ENCODE measurements at places on chromosomes 2 and 18.

GRCh38 chr2:96174251-96175144 is 29.3 kb upstream of the DUSP2 start:
- peak; percentile 66 for DNase-seq

- no peak for DNase-seq
Observed at GRCh38 chr18:2508155-2508554, 63.1 kb downstream of the METTL4 start.

- DNase-seq, result no peak
Observed at GRCh38 chr2:212124598-212124997, 414.0 kb downstream of the ERBB4 start.

- no peak for DNase-seq
Observed at GRCh38 chr2:46118656-46119371, 178.4 kb upstream of the EPAS1 start.

GRCh38 chr2:105803337-105803736 is 58.6 kb downstream of the NCK2 start:
- no peak for DNase-seq

DNA sequence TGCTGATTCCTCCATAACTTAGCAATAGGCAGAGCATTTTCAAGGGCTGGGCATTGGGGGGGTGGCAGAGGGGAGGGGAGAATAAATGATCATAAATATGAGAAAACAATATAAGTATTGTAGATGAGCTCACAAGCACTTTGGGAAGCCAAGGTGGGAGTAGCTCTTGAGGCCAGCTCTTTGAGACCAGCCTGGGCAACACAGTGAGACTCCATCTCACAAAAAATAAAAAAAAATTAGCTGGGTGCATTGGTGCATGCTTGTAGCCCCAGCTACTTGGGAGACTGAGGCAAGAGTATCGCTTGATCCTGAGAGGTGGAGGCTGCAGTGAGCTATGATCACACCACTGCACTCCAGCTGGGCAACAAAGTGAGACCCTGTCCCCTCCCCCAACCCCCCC is 75.9 kb downstream of the MYCN start:
- no peak for DNase-seq

- no peak for DNase-seq
Observed at GRCh38 chr2:183607995-183608394, 483.8 kb downstream of the NUP35 start.

DNA sequence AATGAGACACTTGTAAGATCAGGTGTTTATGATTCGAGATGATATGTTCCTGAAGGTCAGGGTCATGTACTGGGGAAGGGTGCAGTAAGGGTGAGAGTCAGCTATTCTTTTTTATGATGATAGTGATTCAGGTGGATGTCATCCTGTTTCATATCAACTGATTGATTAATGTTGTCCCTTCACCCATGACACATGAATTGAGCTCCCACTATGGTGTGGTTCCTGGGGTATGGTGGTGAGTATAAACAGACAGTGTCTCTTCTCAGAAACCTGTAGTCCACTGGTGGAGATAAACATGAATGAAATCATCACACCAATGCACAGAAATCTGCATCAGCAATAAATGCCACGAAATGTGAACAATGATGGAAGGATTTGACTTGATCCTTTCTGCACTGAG is 37.4 kb upstream of the PAX8 start:
- no peak for DNase-seq

- no peak for DNase-seq
Observed at GRCh38 chr2:33665039-33665438, 65.9 kb upstream of the FAM98A start.

DNA sequence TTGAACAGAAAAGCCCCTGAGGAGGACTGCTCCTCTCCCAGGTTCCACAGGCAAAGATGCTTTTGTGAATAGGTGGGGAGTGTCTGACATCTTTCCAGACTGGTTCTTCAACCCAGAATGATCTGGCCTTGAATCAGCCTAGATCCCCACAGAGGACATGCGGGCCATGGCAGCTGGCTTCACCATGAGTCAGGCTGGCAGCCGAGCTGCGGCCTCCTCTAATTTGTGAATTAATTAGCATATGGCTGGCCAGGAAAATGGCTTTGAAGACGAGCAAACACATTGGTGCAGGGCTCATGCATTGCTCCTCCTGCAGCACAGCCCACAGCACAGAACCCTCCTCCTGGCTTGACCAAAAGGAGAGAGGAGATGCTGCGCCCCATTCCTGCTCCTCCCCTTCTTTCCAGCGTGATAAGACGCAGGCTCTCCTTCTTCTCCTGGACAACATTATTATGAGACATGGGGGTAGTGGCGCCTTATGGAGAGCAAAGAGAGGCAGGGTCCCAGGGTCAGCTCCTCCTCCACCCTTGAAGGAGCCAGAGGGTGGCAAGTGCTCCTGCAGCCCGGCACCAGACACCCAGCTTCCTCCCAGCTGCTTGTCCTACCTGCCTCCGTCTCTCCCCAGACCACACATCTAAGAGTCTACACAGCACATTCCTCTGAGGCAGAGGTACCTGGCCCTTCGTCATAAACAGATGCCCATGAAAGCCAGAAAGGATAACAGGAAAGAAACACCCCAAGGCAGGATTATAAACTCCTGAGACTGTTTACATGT is 66.7 kb downstream of the EDAR start:
- no peak for DNase-seq

- DNase-seq, result peak; percentile 38
Observed at GRCh38 chr2:231926180-231926741, at the start of gene NPPC. NPPC (minus strand) TSS chr2:231926396; CDS start chr2:231926249, 147 bp downstream.

DNA sequence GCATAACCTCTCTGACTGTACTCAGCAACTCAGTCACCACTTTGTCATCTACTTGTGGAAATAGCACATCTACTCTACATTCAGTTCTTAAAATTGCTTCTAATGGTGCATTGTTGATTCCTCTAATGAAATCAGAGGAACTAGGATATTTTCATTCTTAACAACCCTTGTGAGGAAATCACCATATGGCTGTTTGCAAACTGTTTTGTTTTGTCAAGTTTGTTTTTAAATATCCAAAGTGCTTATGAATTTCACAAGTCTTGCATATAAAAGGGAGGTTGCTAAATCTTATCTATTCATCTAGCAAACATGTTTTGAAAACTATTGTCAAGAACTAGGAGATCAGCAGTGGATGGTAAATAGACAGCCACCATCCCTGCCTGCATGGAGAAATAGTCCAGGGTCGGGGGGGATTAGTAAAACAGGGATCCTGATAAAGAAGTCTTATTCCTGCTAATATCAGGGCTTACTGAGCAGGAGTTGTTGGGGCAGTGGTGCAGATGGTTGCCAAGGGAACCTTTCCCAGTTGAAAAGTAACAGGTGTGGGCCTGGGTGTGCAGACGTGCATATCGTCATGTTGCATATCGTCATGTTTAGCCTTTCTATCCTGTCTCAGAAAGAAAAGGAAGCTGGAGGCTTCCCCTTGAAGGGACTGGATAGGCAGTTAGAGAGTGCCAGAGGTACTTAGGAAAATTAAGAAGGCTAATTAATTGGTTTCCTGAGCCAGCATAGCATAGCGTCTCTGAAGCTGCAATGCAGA is 7.5 kb upstream of the MYO3B start:
- no peak for DNase-seq

GRCh38 chr2:120252225-120253020 is at the start of gene RALB:
RALB (plus strand) TSS chr2:120252852; CDS start chr2:120278665, 25,813 bp downstream.
- DNase-seq, result peak; percentile 95

DNA sequence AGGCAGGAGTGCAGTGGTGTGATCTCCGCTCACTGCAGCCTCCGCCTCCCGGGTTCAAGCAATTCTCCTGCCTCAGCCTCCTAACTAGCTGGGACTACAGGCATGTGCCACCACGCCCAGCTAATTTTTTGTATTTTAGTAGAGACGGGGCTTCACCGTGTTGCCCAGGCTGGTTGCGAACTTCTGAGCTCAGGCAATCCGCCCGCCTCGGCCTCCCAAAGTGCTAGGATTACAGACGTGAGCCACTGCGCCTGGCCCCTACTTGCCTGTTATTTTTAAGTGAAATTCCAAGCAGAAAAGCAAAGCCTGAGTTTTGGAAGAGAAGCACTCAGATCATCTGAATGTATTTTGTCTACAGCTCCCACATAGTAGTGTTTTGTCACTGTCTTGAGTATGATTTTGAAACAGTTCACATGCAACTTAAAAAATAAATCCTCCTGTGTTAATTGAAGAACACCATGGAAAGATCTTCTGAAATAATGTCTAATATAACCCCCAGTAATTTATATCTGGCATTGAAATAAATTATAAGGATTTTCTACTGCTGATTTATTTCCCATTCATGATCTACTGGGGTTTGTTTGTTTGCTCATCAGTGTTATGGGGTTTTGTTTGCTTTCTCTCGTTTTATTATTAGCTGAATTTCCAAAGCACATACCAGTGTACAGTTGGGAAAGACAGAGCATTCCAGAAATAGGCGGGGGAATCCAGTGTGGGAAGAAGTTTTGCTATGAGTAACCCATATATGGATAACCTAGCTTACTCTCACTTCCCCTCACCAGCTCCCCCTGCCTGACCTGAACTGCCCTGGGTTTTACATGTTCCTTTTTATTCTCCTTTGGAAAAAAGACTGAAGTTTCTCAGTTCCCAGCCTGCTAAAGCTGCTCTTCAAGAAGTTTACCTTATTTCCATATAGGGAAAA is 80.1 kb upstream of the MAP3K20 start:
- DNase-seq, result no peak

- DNase-seq, result no peak
Observed at GRCh38 chr18:56515522-56515921, 122.9 kb downstream of the TXNL1 start.

GRCh38 chr2:216665242-216665641 is 30.1 kb downstream of the IGFBP5 start:
- no peak for DNase-seq

- no peak for DNase-seq
Observed at GRCh38 chr2:39160982-39161381, 40.1 kb upstream of the SOS1 start.

DNA sequence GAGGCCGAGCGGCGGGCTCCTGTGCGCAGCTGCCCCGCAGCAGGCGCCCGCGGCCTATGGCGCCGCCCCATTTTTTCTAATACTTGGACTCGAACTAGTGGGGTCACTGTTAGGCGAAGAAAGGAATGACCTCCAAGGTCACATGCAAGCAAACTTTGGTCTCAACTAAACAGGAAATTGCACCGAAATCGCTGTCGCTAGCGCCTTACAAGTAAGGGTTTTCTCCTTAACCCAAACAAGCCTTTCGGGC is 339 bp downstream of the ACAA2 start:
- DNase-seq, result peak; percentile 28
